ENCODE measurements at places on chromosomes 5 and 9.

DNA sequence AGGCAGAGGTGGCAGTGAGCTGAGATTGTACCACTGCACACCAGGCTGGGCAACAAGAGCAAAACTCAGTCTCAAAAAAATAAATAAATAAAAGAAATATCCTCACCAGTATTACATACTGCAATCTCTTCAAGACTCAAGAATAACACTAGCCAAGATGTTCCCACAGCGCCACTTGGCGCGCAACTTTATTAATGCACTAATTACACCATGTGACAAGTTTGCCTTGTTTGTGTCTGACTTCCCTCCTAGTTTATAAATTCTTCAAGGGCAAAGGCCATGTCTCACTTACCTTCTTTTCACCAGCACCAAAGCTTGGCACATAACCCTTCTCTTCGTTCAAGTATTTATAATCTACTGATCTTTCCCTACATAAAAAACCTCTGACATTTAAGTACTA lies 4.8 kb downstream of the SKP1 start:
- no peak for DNase-seq

GRCh38 chr5:142404046-142404477 lies 79.2 kb upstream of the SPRY4 start:
- no peak for DNase-seq

- no peak for DNase-seq
Measured at GRCh38 chr9:127123064-127123890, 842 bp upstream of the ANGPTL2 start.

DNA sequence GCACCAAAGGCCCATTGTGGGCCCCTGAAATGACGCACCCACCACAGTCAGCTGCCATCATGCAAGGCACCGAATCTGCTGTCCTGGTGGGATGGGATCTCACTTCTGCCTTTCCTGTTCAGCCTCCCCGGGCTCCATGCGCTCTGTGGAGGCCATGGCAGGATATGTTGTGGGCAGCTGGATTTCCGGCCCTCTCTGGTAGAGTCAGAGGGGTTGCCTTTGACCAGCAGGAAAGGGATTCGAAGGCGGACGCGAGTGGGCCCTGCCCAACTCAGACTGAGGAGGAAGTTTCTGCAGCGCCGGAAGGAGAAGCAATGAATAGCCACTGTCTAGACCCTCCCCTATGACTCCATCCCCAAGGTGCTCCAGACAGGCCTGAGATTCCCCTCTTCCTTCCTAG lies 35.5 kb downstream of the GADD45G start:
- DNase-seq: no peak

DNA sequence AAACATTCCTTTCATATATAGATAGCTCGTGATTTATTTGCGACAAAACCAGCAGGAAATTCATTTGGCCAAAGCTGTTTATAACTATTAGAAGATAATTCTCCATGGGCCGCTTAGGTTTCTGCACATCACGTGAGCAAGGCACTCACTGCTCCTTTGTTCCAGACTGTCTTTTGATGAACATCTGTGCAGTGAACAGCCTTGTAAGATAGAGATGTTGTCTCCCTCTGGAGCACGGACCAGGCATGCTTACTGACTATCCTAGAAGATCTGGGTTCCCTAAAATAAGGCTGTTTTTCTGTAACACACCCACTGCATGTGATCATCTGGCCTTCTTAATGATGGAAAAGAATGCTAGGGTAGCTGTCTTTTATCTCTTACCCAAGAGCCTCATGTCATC lies 30.9 kb downstream of the YIPF5 start:
- no peak for DNase-seq

DNA sequence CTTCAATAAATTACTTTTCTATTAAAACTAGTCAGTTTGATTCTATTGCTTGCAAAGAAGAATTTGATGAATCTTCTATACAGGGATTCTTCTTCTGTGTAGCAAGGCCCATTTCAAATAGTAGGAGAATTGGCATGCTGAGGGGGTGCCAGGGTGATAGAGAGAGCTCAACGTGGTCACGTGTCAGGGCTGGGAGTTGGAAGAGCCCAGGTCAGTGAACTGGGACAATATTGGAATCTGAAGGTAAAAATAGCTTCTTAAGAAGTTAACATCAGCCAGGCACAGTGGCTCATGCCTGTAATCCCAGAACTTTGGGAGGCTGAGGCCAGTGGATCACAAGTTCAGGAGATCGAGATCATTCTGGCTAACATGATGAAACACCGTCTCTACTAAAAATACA lies 64.1 kb upstream of the TLE1 start:
- DNase-seq: no peak

DNA sequence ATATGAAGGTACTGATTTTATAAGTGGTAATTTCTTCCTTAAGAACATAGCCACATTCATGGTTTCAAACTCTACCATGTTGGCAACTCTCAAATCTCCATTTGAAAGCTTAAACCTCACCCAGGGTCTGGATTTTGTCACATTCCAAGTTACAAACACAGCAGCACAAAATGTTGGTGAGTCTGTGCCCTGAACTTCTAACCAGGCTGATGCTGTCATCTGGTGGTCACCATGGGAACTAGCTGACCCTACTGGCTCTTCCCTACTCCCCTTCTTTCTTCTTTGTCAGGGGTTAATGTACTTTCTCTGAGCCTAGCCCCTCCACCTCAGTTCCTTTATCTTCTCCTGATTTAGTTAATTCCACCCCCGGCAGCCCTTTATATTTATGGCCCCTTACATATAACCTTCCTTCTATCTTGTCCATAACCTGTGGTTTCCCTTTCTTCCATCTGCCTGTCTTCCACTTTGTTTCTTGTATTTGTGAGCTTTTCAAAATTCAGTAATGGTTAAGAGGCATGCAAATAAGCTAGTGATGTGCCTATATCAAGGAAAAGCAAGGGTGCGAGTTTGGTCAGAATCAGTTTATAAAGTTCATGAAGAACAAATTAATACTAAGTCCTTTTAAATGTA lies 35.9 kb downstream of the TGFBR1 start:
- no peak for DNase-seq

DNA sequence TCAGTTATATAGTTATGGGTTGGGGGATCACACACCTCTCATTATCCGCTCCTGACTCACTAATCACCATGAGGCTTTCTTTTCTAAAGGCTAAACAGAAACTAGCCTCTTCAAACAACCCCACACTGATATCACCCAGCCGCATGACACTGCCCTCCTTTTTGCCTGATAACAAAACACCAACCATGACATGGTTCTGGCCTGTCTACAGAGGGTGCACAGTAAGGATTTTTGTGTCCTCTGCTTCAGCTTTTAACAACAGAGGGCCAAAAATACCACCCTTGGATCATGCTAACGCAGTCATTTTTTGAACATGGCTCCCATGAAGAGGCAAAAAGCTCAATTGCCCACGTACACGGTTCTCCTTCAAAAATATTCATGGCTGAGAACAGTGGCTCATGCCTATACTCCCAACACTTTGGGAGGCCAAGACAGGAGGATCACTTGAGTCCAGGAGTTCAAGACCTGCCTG lies 4.0 kb downstream of the CMBL start:
- no peak for DNase-seq

- no peak for DNase-seq
Measured at GRCh38 chr9:136207616-136208015, 2.7 kb upstream of the LHX3 start.

- DNase-seq: no peak
Measured at GRCh38 chr5:148794729-148795561, 31.5 kb upstream of the ADRB2 start.

DNA sequence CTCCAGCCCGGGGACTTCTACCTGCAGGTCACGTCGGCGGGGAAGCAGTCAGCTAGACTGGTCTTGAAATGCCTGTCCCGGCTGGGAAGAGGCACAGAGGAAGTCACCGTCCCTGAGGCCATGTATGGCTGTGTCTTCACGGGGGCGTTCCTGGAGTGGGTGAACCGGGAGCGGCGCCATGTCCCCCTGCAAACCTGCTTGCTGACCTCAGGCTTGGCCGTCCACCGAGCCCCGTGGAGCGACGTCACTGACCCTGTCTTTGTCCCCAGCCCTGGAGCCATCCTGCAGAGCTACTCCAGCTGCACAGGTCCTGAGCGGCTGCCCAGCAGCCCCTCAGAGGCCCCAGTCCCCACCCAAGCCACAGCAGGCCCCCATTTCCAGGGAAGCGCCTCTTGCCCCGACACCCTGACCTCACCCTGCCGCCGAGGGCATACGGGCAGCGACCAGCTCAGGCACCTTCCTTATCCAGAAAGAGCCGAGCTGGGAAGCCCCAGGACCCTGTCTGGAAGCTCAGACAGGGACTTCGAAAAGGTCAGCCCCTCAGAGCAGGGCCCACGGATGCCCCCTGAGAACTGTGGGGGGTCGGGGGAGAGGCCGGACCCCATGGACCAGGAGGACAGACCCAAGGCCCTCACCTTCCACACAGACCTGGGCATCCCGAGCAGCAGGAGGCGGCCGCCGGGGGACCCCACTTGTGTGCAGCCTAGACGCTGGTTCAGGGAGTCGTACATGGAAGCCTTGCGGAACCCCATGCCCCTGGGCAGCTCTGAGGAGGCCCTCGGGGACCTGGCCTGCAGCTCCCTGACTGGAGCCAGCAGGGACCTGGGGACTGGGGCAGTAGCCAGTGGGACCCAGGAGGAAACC lies 47.8 kb downstream of the PLEKHG4B start:
- DNase-seq: no peak

DNA sequence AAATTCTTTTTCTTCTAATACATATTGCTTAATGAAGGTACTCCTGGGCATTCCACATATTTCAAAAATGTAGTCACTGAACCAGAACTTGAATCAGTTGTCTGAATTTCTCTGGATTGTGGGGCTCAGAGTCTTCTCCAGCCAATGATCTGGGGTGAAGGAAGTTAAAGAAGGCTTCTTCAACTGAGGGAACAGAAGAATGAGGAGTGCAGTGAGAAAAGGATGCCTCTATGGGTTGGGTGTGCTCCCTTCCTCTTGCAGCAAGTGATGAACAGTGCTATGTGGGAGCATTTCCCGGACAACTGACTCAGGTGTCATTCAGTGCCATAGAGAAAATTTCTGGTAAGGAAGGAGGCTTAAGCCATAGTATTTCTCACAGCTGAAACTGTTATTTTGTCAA lies 7.9 kb downstream of the LNPEP start:
- DNase-seq: no peak

DNA sequence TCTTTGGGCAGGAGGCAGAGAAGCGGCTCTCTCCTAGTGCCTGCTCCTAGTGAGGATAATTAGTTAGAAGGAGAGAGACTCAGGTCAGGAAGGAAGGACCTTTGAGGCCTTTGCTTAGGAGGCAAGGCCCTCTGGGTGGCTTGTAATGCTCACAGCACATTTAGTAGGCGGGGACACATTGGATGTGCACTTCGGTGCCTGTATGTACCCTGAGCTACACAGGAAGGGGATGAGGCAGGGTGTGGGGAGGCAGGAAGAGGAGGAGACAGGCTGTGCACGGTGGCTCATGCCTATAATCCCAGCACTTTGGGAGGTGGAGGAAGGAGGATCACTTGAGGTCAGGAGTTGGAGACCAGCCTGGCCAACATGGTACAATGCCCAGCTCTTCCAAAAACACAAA lies 7.2 kb upstream of the LCN2 start:
- no peak for DNase-seq

DNA sequence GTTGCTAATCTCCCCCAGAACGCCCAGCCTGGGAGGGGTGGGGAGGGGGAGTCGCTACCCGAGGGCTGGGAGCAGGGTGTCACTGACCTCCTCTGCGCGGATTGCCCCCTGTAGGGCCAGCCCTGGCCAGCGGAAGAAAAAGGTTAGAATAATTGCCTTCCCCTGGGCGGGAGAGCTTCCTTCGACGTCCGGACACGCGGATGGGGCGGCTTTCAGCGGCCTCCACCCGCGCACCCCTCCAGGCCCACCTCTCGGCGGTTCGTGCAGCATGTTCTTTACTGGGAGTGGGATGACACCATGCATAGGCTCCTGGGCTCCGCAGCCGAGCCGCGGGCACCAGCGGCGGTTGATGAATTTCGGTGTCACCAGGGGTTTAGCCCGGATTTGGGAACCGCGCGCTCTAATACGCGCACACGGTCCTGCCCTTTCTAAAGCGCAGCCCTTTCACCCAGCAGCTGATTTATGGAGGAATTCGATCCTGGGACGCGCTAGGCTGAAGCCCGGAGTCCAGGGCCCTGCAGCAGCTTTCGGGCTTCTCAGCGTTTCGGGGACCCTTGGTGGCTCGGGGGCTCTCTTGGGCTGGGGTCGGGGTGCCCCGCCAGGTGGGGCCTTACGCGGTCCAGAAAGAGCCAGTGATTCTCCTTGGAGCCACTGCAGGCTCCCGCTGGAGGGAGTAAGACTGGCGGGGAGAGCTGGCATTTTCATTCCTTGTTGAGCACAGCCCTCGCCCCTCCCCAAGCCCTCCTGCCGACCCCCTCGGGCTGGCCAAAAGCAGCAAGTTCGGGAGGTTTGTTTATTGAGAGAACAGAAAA lies 10.1 kb downstream of the LMX1B start:
- no peak for DNase-seq

DNA sequence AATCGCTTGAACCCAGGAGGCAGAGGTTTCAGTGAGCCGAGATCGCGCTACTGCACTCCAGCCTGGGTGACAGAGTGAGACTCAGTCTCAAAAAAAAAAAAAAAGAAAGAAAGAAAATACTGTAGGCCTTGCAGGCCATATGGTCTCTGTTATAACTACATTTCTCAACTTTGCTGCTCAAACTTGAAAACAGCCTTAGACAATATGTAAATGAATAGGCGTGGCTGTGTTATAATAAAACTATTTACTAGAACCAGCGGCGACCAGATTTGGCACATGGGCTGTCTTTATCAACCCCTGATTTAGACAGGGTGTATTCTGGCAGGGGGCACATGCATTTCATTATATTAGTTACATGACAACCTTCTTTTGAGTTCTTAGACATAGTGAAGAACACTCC lies 130.0 kb downstream of the C9orf152 start:
- DNase-seq: no peak

GRCh38 chr5:110333384-110333783 lies 393.1 kb downstream of the TMEM232 start:
- DNase-seq: no peak
